GM18507 (cell line): ENCODE measurements at places on chromosomes 5 and 9.

DNA sequence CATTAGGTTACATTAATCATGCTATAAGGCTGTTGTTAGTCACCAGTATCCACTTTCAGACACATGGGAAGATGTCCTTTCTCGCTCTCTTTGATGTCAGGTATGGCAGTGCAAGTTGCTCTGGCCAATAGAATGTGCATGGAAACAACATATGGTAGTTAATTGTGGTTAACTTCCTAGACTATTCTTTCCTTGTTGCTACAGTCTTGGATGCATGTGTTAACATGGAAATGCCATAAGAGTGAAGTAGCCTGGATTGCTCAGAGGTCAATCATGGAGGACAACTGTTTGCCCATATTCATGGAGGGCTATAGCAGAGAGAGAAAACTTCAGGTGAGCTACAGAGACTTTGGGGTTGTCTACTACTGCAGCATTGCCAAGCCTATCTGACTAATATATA, 245.8 kb upstream of the GAS1 start:
- DNase-seq, result no peak

DNA sequence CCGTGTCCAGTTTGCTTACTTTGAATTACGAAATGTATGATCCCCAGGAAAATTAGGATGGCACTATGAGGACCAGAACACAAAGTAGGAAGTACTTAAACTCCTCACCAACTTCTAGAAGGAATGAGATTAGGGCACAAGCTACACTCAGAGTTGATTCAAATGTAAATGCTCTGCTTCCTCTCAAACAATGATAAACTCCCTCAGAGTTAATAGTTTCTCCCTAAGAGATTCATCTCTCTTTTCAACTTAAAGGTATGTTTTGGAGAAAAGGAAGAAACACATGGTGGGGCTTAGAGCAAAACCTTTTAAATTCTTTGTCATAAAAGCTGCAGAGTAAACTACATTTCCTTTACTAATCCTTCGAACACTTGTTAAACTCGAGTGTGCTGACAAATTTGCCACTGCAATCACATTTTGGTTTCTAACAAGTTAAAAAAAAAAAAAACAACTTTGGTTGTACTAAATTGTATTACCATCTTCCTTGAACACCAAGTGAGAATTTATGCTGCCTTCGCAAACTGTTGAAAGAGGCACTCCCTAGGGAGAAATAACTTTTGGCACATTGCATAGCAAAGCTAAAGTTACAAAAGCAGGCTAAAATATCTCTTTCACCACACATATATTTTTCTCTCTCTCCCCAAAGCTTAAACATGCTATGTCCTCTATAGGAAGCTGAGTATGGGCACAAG, 66.6 kb downstream of the DENND1A start:
- DNase-seq, result no peak

DNA sequence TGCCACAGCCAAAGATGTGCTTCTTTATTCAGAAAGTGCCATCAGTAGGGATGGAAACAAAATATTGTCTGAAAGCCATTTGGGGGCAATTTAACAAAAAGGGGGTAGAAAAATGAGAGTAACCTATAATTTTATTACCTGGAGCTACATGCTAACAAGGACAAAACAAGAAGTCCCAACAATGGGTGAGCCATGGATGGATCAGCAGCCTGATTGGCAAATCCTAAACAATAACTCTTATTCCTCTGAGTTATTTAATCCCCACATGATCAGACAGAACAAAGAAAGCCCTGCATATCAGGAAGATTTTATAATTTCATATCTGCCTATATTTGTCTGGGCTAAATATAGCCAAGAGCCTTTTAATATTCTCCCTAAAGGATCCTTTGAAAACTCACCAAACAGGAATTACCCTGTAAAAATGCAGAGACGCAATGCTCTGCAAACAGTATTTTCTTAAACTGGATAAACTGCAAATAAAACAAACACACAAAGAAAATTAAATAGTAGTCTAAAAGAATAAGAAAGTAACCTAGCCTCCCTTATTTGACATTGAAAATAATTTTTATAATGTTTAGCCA, 483.4 kb downstream of the ZNF608 start:
- DNase-seq, result no peak

DNA sequence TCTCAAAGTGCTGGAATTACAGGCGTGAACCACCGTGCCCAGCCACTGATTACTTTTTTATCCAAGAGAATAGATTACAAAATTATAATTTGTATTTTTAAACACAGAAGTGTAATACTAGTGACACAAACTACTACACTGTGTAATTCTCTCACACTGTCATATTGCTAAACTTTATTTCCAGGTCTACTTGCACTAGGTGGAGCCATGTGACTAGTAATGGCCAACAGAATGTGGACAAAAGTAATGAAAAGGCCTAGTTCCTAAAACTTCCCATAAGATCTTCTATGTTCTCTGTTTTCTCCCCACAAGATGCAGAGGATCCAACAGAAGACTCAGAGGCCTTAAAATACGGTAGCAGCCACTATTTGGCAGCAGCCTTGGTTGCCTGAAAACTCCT, 27.3 kb downstream of the NADK2 start:
- no peak for DNase-seq

DNA sequence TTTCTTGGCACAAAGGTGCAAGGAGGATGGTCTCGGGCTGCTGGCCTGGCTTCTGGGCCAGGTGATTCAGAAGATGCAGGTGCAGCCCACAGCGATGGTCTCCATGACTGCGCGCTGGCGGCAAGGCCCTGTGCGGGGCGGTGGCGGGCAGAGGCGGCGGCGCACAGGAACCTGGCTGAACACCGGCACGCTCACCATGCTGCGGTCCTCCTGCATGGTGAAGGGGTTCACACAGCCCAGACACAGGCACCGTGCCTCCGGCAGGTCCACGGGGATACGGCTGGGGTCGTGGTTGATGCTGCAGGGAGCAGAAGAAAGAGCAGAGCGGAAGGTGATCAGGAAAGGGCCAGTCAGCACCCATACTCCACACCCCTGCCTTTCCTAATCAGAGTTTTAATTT, 4.8 kb downstream of the IL17B start:
- DNase-seq, result no peak

DNA sequence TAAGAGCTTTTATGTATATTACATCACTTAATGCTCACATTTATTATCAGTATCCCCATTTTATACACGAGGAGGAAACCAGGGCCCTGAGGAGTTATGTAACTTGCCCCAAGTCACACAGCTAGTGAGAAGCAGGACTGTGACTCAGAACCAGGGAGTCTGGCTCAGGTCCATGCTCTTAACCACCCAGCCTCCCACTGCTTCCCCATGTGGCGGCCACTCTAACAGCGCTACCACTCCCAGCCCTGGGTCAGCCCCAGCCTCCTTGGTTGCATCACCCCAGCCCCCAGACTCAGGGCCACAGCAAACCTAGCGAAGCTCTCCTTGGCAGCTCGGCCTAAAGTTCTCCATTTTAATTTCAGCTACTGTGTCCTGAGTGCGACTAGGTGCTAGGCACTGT, 159.1 kb downstream of the PAX5 start:
- no peak for DNase-seq
